ENCODE measurements at places on chromosomes 13 and 19.

GRCh38 chr19:5950741-5951140, 27.2 kb downstream of the RANBP3 start:
- DNase-seq = no peak

DNA sequence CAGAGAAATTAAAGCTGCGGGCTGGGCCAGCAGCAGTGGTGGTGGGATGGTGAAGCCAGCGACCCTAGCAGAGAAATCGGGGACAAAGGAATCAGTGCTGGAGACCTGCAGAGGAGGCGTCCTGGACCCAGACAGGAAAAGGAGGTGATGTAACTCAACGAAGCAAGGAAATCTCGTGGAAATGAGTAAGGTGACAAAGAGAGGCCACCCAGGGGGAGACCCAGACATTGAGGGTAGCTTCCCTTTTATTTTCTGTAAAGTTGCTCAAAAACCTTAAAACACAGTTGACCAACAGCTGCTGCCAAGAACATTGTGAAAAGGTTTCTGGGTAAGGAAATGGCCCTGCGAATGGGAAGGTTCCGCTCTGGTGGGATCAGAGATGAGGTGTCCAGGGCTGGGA, 13.3 kb upstream of the RETN start:
- no peak for DNase-seq

GRCh38 chr19:16041299-16041990, 34.9 kb upstream of the TPM4 start:
- peak; percentile 59 for DNase-seq

DNA sequence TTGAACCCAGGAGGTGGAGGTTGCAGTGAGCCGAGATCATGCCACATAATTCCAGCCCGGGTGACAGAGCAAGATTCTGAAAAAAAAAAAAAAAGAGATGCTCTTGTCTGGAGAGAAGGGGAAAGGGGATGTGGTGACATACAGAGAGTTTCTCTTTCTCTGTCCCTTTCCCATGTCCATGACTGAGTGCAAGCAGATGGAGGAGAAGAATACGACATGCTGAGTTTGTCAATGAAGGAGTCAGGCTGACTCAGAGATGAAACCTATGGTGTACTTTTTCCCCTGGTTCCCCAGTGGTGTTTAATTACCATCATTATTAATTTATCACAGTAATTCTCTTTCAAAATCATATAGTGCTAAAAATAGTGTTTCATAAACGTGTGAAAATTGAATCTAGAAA, 448.8 kb downstream of the FOXO1 start:
- no peak for DNase-seq

GRCh38 chr19:14559916-14560775, 11.7 kb downstream of the NDUFB7 start:
- no peak for DNase-seq

- no peak for DNase-seq
Measured at GRCh38 chr13:85661675-85662074, 137.5 kb downstream of the SLITRK6 start.

DNA sequence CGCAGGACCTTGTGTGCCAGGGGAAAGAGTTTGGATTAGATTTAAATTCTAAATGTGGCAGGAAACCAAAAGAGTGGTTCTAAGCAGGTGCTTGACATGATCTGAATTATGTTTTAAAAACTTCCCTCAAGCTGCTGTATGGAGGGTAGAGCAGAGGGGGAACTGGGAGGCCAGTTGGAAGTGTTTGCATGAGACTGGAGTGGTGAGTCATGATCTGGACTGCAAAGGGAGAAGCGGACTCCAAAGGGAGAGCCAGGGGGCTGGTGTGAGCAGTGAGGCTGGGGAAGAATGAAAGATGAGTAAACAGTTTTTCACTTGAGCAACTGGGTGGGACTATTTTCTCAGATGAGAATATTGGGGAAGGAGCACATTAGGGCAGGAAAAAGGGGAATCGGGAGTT, 206.1 kb downstream of the DNAJC15 start:
- DNase-seq = no peak

DNA sequence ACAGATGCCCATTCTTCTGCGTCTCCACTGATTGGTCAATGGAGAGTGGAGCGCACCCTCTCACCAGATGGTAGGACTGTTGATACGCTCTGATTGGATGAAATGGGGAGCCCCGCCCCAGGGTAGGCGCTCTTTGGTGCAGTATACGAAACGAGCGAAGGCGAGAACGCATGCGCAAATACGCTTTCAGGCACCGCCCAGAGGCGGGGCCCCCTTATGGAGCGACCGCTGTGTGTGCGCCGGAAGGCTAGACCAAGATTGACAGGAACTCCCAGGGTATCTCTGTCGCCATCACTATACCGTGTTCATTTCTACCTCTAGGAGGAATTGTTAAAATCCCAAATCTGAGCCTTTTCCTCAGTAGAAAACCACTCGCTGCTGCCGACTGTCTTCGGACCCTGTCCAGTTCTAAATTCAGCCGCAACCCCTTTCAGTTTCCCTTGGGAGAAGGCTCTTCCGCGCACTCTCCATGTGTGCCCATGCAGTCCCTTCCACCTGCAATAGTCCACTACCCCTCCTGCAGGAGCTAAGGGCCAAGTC, 720 bp upstream of the HNRNPL start:
- no peak for DNase-seq

GRCh38 chr13:40648040-40648439, 18.4 kb downstream of the FOXO1 start:
- no peak for DNase-seq

DNA sequence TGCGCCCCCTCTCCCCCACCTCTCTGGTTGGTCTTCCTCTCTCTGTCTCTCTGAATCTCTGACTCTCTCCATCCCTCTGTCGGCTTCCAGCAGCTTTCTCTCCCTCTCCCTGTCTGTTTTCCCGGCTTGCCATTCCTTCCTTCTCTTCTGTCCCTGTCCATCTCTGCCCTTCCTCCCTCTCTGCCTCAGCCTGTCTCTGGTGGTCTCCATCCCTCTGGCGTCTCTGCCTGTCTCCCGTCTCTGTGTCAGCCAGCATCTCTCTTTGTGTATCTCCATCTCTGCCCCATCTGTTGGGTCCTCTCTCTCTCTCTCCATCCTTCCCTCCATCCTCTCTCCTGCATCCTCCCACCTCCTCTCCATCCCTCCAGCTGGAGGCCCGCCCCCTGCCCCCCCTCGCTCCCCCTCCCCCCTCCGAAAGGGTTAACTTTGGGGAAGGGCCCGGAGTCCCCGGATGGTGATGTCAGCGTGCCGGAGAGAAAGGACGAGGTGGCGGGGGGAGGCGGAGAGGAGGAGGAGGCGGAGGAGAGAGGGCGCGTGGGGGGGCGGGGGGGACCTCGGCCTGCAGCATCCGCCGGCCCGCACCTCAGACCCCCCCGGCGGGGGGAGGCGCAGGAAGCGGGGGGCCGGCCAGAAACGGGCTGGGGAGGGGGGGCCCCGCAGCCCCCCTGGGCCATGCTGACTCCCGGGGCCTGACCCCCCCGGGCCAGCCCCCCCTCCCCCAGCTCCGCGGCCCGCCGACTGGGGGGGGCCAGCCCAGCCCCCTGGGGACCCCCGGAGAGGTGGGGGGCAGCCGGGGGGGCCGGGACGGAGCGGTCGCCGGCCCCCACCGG, at the start of gene BRSK1:
Gene BRSK1 (plus strand): TSS at position 450 of the 830 bp plus-strand sequence. CDS start 446 bp downstream, outside the sequence.
- DNase-seq = peak; percentile 25

GRCh38 chr13:48977973-48978372, 2.3 kb downstream of the FNDC3A start:
- DNase-seq = no peak

GRCh38 chr13:21055511-21056045, 5.8 kb downstream of the LATS2 start:
- DNase-seq = no peak

- no peak for DNase-seq
Measured at GRCh38 chr13:106498158-106498557, 37.3 kb downstream of the EFNB2 start.

DNA sequence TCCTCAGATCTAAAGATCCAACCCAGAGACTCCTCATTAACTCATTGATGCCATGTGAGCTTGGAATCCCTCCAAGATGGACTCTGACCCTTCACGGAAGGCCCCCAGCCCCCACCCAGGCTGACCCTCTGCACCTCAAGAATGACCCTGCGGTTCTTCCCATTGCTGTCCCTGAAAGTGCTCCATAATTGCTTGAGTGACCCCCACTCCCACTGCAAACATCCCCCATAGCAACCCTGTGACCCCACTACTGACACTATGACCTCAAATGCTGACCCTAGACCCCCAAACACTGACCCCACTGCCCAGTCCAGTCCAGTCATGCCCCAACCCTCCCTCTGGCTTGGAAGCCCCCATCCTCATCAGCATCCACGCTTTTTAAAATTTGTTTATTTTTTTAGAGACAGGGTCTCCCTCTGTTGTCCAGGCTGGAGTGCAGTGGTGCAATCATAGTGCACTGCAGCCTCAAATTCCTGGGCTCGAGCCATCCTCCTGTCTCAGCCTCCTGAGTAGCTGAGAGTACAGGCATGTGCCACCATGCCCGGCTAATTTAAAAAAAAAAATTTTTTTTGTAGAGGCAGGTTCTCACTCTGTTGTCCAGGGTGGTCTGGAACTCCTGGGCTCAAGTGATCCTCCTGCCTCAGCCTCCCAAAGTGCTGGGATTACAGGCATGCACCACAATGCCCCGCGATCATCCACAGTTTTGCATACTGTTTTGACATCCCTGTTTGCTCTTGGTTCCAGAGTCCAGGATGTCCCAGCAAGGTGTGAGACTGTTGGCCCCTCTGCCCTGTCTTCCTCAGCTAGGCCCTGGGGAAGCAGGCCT, 855 bp downstream of the LYL1 start:
- no peak for DNase-seq

DNA sequence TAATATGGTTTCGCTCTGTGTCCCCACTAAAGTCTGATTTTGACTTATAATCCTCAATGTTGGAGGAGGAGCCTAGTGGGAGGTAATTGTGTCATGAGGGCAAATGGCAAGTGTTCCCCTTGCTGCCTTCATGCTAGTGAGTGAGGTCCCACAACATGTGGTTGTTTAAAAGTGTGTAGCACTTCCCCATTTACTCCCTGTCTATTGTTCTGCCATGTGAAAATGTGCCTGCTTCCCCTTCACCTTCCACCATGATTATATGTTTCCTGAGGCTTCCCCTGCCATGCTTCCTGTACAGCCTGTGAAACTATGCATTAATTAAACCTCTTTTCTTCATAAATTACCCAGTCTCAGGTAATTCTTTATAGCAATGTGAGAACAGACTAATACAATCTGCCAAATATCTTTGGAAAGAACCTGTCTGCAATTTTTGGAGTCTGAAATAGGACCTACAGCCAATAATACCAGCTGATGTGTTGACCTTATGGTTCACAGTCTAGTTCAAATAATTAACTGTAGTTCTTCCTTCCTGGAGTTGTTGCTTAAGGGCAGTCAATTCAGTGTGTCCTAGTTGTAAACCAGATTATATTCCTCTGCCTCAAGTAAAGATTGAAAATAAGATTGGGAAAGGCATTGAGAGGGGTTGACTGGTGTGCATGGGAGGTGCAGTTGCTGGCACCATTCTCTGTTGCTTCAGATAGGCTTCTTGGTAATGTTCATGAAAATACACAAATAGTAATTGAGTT, 1442.9 kb downstream of the SLITRK1 start:
- DNase-seq = no peak

DNA sequence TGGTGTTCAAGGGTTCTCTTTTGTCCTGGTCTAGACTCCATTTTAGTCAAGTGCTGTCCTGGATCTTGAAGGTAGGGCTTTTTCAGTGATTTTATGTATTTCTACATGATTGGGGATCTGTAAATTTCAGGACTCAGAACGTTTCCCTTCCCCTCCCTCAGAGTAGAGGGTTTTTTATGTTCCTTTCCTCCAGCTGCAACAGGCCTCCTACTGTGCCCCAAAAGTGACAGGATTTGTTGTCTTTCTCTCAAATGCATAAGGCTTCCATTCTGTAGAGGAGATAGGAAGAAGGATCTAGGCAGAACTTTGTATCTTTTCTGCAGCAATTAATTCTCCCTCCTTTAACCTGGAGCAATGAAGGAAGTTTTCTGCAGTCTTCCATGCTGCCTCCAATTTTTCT, 251.3 kb downstream of the MAB21L1 start:
- DNase-seq = no peak

DNA sequence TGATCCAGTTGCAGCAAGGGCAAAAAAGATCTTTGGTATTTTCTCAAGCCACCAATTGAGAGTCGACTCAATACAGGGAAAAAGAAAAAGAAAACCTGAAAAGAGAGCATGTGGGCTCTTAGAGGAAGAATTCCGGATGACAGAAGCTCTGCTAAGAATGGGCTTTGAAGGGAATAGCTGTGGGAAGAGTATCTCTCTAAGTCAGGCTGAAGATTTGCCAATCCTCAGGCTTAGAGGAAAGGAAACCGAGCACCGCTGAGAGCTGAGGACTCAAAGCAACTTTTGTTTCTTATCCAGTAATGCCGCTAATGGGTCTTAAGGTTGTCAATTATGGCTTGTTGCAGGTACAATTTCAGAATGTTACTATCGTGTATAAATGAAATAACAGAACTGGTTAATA, 166.4 kb downstream of the EFNB2 start:
- DNase-seq = no peak

GRCh38 chr13:78341032-78341431, 262.3 kb downstream of the POU4F1 start:
- no peak for DNase-seq

DNA sequence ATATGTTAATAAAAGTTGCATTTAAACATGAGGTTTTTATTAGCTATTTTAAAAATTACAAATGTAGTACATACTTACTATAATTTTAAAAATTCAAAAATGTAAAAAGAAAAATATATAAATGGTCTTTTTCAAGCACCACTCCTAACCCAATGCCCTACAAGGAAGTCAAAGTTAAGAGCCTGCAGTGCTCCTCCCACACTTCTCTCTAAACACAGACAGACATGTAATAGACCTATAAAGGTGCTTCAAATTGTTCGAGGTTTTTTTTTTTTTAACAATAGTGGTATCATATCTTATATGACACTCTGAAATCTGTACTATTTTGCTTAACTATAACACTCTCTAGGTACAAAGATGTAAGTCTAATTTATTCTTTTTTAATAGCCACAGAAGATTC, 25.4 kb downstream of the VWA8 start:
- DNase-seq = no peak

DNA sequence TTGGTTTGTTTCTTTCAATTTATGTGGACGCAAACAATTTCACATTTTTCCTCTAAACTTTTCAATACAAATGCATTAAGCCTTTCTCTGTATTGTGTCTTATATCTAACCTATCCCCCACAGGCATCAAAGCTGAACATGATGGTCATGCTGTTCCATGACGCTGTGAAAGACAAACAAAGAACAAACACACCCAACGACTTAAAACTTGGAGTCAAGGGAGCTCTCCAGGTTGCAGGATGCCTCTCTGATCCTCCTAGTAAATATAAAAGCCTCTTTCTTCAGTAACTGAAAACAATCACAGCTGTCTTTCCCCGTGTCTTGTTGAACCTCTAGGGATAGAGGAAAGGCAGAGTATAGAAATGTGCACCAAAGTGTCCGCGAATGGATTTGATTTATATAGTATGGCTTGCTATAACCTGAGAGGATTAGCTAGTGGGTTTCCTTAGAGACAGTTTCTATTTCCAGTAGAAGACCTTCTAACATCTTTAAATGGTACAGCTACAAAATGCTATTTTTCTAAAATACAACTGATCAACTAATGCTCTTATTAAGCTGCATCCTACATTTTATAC, 43.1 kb downstream of the PCDH9 start:
- DNase-seq = no peak
